Activated T-helper 1 cell treated with anti-CD3 and anti-CD28 coated beads, Interleukin-12 subunit alpha, Interleukin-12 subunit beta, Interleukin-2, Interleukin-4 antibody, amounts not matched to agents 30 ng/mL and 10 ng/mL and 1 ng/mL, durations not matched to agents 14 hours and 24 hours and 36 hours (primary cell): ENCODE measurements at places on chromosomes 13 and 19. TPM values are rescaled to one million over a fixed set of nuclear protein-coding genes. Genes with fewer than 3 reads are reported as not detected.

The GFY gene
- not detected in 2 replicates for total RNA-seq

The CYP2S1 gene
- total RNA-seq: 0.60 and 0.73 TPM in 2 replicates

The SH2D3A gene
- 15.0 and 15.6 TPM in 2 replicates for total RNA-seq

The RNF113B gene
- not detected in 2 replicates for total RNA-seq

The NLRP7 gene
- total RNA-seq: not detected in 2 replicates

The METTL21C gene
- not detected in 2 replicates for total RNA-seq

The CYP2F1 gene
- not detected in 2 replicates for total RNA-seq

The FPR2 gene
- total RNA-seq: not detected in 2 replicates

The SEMA6B gene
- not detected in 2 replicates for total RNA-seq

The ZNF581 gene
- 35.6 and 36.4 TPM in 2 replicates for total RNA-seq

The ZNF135 gene
- 0.05 and 0.16 TPM in 2 replicates for total RNA-seq

The KLK12 gene
- not detected in 2 replicates for total RNA-seq

The PSG7 gene
- total RNA-seq: not detected in 2 replicates

The FXYD5 gene
- 299 and 309 TPM in 2 replicates for total RNA-seq

The CRX gene
- not detected in 2 replicates for total RNA-seq

The SYCN gene
- total RNA-seq: not detected in 2 replicates

The KCNN4 gene
- 183 and 185 TPM in 2 replicates for total RNA-seq

The DOHH gene
- total RNA-seq: 20.6 and 21.6 TPM in 2 replicates

The NCR1 gene
- not detected in 2 replicates for total RNA-seq

The IGFL4 gene
- not detected in 2 replicates for total RNA-seq

The VWA8 gene
- total RNA-seq: 26.4 and 26.6 TPM in 2 replicates

The CILP2 gene
- 0.26 and 0.29 TPM in 2 replicates for total RNA-seq

The CEACAM4 gene
- total RNA-seq: not detected in 2 replicates

The TEX29 gene
- 0.42 and 0.70 TPM in 2 replicates for total RNA-seq

The FXYD1 gene
- total RNA-seq: not detected in 2 replicates

The ZNF460 gene
- 41.4 and 47.7 TPM in 2 replicates for total RNA-seq
